ENCODE measurements at places on chromosomes 3 and 15.

- no peak for DNase-seq
Measured at GRCh38 chr3:14154895-14155440, 23.4 kb downstream of the XPC start.

- no peak for DNase-seq
Measured at GRCh38 chr3:30035935-30036567, 570.4 kb upstream of the TGFBR2 start.

DNA sequence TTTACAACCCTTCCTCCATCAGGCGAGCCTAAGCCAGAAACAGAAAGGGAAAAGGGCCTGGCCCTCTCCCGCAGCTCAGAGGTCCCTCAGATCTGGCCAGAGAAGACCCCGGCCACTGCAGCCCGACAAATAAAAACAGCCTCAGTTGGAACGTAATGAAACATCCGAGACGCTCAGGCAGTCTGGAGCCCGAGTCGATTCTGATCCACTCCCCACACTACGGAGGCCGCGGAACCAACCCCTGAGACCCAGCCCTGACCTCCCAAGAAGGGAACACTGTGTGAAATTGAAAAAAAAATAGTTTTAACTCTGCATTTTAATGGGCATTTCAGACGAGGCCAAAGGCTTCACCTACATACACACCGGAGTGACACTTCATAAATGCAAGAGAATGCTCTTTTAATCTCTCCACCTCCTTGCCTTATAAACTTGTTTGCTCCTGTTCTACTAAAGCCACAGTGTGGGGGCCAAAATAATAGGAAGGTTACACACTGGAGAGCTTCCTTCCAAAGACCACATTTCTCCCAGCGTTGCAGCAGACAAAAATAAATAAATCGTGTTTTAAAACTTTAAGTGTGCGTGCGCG lies 3.7 kb downstream of the MEIS2 start:
- DNase-seq, result no peak

DNA sequence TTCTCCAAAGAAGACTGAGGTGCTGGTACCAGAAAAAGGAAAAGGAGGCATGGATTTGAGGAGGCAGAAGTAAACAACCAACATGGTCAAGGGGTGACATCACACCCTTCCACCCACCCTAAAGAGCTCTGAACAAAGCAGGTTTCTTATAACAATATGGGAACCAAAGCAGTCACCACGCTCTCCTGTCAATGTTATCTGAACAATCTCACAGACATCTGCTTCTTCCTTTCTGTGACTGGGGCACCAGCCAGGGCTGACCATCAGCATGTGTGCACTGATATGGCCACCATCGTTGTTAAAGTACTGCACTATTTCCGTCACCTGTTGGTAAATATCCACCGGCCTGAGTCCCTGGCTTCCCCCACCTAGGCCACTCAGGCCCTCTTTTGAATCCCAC lies 252.9 kb downstream of the SHQ1 start:
- no peak for DNase-seq

- DNase-seq, result no peak
Measured at GRCh38 chr15:59191855-59192237, 14.8 kb upstream of the LDHAL6B start.

DNA sequence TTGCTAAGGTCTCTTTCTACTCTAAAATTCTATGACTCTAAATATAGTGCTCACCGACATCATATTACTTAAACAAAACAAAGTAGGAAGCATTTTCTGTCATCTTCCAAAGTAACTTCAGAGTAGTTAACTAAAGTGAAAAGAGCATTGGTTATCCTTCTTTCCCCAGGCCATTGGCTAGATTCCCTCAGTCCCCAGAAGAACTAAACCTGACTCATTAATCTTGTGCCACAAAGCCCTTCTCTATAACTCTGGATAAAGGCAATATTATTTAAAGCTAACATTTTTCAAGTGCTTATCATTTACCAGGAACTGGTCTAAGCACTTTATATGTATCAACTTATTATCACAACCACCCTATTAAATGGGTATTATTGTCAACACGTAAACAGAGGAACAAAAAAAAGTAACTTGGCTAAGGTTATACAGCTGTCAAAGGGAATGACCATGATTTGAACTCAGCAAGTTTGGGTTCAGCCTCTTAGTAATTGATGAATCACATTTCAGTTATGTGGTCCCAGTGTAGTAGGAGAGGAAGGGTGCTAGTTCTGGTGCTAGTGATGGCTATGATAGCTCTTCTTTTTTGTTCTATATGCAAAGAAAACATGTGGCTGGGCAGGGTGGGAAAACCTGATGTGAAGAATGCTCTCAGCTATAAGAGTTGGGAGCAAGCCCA lies 304.9 kb downstream of the FGF12 start:
- no peak for DNase-seq

- no peak for DNase-seq
Measured at GRCh38 chr15:25844981-25845680, 18.0 kb downstream of the ATP10A start.

DNA sequence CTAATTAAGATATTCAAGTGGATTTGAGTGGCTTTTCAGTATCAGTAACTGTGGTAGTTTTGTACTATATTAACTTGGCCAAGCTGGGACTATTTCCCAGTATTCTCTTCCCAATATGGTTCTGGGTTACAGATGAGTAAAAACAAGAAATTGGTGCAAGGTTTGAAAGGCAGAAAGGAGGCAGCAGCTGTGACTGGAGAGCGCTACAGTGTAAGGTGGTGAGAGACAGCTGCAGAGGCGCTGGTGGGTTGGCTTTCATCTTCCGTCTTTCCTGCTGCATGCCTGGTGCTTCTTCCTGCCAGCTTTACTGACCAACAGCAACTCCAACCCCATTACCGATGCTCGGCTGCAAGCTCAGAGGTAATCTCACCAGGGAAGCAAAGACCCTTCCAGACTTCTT lies 9.8 kb downstream of the DPH3 start:
- no peak for DNase-seq

DNA sequence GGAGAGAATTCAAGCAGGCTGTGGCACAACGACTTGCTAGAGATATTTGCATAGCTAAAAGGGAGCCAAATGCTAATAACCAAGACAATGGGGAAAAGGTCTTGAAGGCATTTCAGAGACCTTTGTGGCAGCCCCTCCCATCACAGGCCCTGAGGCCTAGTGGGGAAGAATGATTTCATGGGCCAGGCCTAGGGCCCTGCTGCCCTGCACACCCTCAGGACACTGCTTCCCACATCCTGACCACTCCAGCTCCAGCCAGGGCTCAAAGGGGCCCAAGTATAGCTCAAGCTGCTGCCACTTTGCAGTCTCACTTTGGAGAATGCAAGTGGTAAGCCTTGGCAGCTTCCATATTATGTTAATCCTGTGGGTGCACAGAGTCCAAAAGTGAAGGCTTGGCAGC lies 21.5 kb upstream of the PTPN23 start:
- DNase-seq, result no peak

DNA sequence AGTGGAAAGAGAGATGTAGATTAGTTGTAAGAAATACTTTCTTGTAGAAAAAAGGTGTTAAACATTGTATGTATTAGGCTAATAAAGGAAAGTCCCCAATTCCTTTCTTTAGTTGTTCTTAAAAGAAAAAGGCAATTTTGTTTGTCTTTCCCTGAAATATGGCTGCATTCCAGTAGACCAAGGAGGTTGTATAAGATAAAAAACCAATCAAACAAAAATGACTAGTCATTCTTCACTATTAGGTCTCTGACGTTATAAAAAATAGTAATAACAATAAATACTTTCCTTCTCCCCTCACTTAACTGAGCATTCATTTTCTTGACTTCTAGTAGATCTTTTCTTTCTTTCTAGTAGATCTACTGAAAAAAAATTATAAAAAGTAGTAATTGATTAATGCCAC lies 8.6 kb upstream of the PPM1L start:
- DNase-seq, result no peak

- peak; percentile 41 for DNase-seq
Measured at GRCh38 chr3:178385280-178385952, 150.8 kb upstream of the KCNMB2 start.

- no peak for DNase-seq
Measured at GRCh38 chr3:10561946-10562560, 56.7 kb upstream of the ATP2B2 start.

GRCh38 chr3:126157083-126157768 lies 23.2 kb downstream of the ALDH1L1 start:
- no peak for DNase-seq

GRCh38 chr3:11553436-11554235 lies 90.1 kb downstream of the VGLL4 start:
- no peak for DNase-seq

DNA sequence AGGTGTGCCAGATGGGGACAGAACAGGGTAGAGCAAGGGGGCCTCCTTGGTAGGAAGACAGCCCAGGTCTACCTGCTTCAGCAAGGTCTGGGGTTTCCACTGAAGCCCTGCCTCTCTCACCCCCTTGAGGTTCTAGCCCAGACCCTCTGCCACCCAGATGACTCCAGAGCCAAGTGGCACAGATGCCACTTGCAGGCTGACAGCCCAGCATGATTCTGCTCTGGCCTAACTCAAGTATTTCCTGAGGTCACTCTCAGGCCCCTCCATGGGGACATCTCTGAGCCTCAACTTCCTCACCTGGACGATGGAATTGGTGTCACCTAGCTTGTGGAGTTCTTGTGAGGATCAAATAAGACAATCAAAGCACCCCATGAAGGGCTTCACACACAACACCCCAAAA lies 23.9 kb downstream of the PLXNB1 start:
- no peak for DNase-seq

DNA sequence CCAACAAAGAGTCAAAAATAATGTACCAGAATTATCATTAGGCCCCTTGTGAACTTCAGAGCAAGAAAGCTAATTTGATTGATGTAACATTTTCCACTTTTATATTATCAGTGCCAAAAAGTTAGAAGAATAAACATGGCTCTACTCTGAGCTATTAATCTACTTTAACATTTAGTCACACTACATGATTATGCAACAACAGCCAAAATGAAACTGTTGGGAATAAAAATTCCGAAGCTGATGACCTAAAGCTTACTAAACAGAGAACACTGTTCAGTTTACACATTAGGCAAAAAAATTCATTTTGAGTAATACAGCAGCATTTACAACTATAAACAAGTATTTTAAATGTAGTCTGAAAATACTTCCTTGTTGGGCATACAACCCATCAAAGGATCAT lies 1134.1 kb downstream of the EPHA3 start:
- DNase-seq, result no peak

DNA sequence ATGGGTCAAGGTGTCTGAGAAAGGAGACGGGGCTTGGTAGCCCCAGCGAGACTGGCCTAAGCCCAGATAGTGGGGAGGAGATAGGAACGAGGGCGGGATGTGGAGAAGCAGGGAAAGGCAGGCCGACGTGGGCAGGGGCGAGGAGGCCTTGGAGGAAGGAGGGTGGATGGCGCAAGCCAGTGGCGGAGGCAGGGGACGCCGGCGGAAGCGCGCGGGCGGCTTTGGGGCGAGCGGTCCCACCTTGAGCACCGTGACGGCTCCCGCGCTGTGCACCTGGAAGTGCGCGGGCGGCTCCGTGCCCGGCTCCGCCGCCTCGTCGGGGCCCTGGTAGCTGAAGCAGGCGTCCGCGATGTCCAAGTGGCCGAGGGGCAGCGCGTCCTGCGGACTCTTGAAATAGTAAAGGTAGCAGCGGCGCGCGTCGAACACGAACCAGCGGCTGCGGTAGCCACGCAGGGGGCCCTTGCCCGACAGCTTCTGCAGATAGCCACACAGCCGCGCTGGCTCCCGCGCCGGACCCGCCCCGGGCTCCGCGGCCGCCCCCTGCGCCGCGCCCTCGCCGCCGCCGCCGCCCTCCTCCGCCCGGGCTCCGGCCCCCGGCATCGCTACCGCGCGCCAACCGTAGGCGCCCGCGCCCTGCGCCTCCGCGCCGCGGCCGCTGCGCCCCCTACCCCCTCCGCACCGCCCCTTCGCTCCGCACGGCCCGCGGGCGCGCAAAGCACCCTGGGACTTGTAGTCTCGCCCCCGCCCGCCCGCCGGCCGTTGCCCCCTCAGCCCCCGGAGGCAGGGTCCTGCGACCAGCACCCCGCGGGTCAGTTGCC lies at the start of gene TBC1D2B:
TBC1D2B (minus strand) TSS at position 659 of the 818 bp plus-strand sequence; CDS start at position 600, 59 bp downstream.
- DNase-seq, result peak; percentile 74

GRCh38 chr15:59251001-59251845 lies 44.6 kb downstream of the LDHAL6B start:
- no peak for DNase-seq

DNA sequence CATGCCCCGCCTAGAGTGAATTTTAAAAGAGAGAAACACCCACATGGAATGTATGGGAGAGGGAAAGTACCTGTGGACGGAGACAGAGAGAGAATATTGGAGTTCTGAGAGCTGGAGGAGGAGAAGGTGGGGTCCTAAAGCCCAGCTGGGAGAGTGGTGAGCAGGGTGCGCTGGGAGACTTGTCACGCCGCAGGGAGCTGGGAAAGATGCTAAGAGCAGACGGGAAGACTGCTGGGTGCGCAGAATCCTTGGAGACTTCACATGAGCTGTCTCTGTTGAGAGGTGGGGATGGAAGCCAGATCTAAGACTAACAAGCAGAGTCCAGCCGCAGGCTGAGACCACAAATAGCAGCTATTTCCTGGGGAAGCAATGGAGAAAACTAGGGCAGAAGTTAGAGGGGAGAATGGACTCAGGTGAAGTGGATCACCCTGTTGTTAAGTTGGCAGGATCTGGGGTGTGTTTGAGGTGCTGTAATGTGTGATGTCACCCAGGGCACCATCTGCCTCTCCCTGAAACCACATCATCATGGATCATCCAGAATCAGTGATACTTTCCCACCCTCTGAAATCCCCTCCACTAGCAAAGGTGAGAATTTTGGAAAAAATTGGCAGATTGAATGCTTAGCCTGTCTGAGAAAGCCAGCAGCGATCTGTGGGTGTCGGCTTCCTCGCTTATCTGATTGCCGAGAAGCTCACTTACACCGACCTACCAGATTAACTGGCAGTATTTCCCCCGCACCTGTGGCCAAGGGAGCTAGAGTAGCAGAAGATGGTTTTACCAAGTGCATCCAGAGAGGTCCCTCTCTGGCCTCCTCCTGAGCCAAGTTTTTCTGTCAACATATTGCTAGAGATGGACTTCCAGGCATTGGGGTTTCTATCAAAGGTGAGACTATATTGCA lies 174.8 kb upstream of the BHLHE40 start:
- no peak for DNase-seq

- DNase-seq, result no peak
Measured at GRCh38 chr3:102390171-102390864, 44.5 kb upstream of the ZPLD1 start.

DNA sequence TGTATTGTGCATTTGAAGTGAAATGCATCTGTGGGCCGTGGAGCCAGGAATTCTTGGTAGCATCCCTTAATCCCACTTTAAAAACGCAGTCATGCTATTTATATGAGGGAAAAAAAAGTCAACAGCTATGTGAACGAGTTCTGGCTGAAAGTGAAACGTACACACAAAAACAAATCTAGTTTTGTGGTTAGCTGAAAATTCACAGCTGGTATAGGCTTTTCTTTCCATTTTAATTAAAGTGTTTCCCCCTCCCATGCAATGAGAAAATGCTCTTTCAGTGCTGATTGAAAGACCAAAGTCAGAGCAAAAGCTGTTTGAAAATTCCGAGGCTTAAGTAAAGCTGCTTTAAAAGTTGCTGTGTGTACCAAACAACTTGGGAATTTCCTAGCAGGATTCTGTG lies 297.4 kb downstream of the PLCL2 start:
- DNase-seq, result no peak

Measured in CD4-positive, alpha-beta T cell treated with Interleukin-1 beta for 1 hour (primary cell).